T-cell (primary cell): ENCODE measurements at places on chromosomes 4 and X.

DNA sequence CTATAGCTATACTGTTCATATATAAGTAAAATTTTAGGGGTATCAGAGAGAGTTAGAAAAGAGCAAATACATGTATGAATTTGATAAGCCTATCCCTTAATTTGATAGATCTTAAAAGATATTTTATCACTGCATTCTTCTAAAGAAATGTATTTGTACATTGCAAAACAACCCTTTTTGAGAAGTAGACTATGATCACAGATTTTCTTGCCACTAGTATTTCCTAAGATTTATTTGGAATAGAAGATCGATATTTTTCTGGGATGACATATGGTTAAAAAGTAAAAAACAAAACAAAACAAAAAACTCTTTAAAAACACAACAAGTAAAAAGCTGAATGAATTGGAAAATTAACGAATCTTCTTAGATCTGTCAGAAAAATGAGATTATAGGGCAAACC lies 27.4 kb downstream of the TET2 start:
- DNase-seq = no peak

DNA sequence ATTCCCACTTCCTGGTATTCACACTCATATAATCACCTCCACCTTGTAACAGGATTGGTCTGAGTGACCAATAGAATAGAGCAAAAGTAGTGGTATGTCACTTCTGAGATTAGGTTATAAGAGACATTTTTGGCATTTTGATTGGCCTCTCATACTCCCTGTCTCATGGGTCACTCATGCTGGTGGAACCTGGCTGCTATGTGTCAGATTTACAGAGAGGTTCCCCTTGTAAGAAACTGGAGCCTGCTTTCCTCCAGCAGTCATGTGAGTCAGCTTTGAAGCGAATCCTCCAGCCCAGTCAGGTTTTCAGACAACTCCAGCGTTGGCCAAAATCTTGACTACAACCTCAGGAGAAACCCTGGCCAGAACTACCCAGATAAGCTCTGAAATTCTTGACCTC lies 2.6 kb upstream of the OTUD4 start:
- no peak for DNase-seq

DNA sequence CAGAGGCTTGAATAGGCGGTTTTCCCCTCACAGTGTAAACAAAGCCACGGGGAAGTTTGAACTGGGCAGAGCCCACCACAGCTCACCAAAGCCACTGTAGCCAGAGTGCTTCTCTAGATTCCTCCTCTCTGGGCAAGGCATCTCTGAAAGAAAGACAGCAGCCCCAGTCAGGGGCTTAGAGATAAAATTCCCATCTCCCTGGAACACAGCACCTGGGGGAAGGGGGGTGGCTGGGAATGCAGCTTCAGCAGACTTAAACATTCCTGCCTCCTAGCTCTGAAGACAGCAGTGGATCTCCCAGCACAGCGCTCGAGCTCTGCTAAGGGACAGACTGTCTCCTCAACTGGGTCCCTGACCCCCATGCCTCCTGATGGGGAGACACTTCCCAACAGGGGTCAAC lies 44.0 kb upstream of the USP38 start:
- DNase-seq = no peak

DNA sequence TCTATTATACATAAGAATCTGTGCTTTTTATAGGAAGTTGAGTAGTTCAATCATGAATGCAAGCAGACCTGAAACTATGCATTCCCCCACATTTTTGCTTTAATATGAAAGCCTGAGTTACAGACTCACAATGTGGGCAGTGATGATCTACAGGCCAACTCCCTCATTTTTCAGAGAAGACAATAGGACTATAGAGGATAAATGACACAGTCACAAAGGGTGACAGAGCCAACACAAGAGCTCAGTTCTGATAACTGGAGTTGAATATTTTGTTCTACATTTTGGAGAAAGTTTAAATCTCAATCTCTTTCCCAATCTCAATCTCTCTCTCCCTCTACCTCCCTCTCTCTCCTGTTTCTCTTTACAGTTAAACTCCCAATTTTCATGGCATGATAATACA lies 27.0 kb downstream of the MBNL3 start:
- no peak for DNase-seq

- DNase-seq = no peak
These were observed 231.2 kb upstream of the CPEB2 start for GRCh38 chr4:14771094-14771493.

DNA sequence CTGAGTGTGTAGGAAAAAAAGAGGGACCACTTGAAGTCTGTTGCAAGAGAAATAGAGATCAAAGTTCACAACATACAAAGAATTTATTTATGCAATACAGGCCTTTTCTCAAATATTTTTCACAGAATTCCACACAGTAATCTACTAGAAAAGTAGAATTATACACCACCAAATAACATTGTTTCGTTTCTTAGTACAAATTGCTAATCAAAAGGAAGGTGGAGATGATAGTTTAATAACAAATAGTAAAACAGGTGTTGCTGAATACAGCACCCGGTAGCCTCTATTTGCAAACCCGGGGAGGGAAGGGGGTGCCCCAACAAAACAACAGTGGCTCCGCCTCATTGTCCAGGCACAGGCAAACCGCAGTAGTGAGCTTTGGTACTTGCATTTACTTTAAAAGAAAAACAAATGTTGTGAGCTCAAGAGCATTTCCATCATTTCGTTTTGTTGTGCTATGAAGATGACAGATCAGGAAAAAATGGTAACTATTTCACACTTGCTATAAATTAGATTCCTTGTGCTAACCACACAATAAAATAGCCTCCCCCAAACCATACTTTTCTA lies 186.4 kb downstream of the DCLK2 start:
- DNase-seq = no peak

DNA sequence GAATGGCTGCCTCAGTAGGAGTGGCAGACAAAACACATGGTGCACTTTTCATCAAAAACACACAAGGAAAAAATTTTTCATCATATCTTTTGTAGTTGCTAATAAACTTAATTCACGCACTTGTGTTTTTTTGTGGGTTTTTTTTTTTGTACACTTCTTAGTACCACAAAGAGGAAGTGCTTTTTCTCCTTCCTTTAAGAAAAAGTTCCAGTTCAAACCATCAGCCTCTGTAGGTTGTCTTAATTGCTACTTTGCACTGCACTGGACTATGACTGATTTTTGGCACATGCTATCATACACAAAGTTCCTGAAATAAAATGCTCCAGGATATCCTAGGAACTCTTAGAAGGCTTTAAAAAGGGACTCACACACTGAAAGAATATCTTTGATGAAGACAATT lies at the start of gene PHEX:
Gene PHEX (plus strand): TSS at position 242 of the 400 bp plus-strand sequence. CDS start 681 bp downstream, outside the sequence.
- no peak for DNase-seq

GRCh38 chr4:70518716-70519115 lies 347 bp downstream of the AMTN start:
- no peak for DNase-seq

GRCh38 chrX:130606425-130606824 lies 204.6 kb downstream of the RBMX2 start:
- no peak for DNase-seq

DNA sequence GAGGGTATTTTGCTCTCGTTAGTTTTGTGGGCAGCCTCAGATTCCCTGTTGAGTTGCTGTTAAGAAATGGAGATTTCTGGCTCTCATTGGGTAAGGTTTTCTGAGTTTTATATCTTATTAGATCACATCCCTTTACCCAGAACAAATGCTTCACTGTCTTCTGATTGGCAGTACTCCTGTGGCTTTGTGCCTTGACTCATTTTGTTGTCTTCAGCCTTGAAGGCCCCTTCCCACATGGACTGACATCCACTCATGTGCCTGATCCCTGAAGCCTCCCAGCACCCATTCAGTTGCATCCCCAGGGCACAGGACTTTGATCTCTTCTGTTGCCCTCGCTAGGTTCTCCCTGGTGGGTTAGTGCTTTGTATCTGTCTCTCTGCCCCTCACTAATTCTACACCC lies 10.4 kb downstream of the MED28 start:
- DNase-seq = no peak

- no peak for DNase-seq
These were observed 249.3 kb downstream of the NLGN4X start for GRCh38 chrX:5979338-5979737.

DNA sequence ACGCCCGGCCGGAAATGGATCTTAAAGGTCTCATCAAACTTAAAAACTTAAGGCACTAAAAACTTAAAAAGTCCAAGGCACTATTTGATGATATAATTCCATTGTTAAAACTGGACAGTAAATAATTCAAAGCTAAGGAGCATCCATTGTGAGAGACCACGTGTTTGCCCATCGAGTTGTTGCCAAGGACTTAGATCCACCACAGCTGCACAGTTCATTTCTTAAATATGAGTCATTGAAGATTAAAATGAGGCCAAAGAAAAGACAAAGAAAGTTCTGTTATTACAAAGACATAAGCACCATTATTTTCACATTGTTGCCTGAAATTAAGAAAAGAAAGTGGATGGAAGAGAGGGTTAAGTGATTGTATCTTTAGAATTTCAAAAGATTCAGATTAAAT lies 411.5 kb upstream of the FTHL17 start:
- no peak for DNase-seq

DNA sequence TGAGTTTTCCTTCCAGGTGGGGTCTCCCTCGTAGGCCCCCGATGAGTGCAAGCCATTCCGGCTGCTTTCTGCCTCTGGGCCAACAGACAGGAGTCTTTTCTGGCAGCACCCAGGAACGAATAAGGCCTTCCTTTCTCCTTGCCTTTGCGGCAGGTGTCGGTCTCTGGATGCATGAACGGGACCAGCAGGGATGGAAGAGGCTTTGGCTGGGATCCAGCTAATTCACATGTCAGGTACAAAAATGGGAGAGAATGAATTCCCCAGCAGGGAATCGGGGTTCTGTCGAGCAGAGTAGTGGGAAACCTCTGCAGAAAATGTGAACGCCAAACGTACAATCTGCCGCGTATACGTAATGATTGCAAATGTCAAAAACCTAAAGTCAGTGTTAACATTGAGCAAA lies 146.1 kb upstream of the TBL1X start:
- DNase-seq = no peak

- no peak for DNase-seq
These were observed 99.2 kb upstream of the TENM3 start for GRCh38 chr4:182143822-182144625.

- DNase-seq = no peak
These were observed 159.8 kb downstream of the RASL11B start for GRCh38 chr4:53021754-53022512.

- DNase-seq = no peak
These were observed 518 bp downstream of the PRDM8 start for GRCh38 chr4:80197601-80198440.

DNA sequence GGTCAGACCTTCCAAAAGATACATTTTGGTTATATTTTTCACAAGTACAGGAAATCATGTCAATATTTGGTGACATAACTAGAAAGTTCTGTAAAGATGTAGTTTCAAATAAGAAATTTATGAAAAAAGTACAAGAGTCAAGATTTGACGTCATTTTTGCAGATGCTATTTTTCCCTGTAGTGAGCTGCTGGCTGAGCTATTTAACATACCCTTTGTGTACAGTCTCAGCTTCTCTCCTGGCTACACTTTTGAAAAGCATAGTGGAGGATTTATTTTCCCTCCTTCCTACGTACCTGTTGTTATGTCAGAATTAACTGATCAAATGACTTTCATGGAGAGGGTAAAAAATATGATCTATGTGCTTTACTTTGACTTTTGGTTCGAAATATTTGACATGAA lies 536 bp downstream of the UGT2B7 start:
- no peak for DNase-seq
